ENCODE measurements at places on chromosomes 6 and 20.

- no peak for DNase-seq
Observed at GRCh38 chr6:144488590-144488989, 203.5 kb downstream of the UTRN start.

GRCh38 chr6:79832723-79833122 is 114.6 kb downstream of the ELOVL4 start:
- no peak for DNase-seq

DNA sequence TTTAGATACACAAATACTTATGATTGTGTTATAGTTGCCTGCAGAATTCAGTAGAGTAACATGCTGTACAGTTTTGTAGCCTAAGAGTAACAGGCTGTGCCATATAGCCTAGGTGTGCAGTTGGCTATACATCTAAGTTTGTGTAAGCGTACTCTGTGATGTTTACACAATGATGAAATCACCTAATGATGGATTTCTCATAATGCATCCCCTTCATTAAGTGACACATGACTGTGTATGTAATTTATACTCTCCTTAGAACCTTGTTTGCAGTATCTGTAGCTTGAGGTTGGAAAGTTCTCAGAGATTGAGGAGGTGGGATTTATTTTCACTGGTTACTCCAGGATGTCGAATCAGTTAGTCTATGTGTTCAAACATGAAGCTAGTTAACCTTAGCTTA is 67.0 kb upstream of the TMEM30A start:
- no peak for DNase-seq

GRCh38 chr6:54173089-54173488 is 61.8 kb downstream of the MLIP start:
- no peak for DNase-seq

Data from stimulated activated CD8-positive, alpha-beta memory T cell treated with anti-CD3 and anti-CD28 coated beads, Interleukin-12 subunit alpha, Interleukin-12 subunit beta, amount 100 ng/mL, for 4 hours (primary cell).